SIG-M5 (cell line): ENCODE measurements at places on chromosomes 7 and 10.

DNA sequence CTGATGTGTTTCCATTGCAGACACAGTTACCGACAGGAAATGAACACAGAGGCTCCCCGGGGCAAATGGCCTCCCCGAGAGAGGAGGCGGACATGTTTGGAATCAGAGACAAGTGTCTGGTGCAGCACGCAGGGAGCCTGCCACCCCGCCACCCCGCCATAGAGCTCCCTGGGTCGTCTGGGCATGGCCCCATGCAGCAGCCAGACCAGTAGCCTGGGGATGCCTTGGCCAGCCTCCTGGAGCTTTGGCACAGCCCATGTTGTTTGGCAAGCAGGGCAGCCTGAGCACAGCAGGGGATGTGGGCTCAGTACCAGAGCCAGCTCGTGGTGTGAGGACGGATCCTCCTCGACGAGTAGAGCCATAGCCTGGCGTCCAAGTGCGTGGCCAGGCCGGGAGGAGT lies 80.8 kb downstream of the NKX6-2 start:
- no peak for DNase-seq

GRCh38 chr7:27420702-27421101 lies 178.1 kb downstream of the EVX1 start:
- no peak for DNase-seq

GRCh38 chr7:155441856-155442255 lies 16.1 kb upstream of the EN2 start:
- no peak for DNase-seq

DNA sequence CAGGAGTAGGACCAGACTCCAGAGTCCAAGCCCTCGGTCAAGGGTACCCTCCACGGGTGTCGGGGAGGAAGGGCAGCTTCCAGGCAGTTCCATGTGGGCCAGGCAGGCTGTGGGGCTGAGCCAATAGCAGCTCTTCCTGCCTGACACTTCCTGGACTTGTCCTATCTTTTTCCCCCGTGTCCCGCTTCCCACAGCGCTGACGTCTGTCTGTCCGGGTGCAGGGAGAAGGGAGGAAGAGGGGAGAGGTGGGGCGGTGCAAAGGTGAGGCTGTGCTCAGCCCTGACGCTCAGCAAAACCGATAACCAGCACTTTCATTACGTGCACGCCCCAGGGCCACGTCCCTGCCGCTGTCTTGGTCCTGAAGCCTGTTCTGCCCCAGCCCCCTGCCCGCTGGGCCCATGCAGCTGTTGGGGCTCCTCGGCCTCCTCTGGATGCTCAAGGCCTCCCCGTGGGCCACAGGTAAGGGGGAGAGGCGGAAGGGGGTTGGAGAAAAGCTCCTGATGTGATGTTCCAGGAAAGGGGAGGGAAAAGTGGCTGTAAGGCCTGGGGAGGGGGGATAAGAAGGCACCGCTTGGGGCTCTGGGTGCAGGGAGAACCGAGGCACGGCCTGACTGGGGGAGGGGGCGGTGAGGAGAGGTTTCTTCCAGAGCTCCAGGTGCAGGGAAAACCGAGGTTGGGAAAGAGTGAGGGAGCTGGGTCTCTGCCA lies at the start of gene MUC3A:
Gene MUC3A, plus strand, starts transcription at position 308 of the 706 bp plus-strand sequence. Its CDS starts 91 bp downstream, at position 399.
- DNase-seq: no peak

DNA sequence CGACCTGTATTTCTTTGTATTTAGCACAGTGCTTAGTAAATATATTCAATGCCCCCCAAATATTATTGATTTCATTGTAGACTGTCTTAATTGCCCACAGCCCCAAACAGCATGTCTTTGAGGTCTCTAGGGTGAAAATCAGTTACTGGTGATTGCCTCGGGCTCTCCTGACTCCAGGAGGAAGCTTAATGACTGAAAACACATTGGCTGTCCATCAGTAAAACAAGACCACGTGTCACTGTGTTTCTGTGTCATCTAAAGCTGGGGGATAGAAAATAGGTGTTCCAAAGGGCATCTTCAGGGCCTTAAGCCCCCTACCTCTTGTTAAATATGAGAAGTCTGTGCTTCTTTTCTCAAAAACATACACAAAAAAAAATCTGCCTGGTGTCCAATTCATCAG lies 67.9 kb downstream of the CACNA2D1 start:
- DNase-seq: no peak

DNA sequence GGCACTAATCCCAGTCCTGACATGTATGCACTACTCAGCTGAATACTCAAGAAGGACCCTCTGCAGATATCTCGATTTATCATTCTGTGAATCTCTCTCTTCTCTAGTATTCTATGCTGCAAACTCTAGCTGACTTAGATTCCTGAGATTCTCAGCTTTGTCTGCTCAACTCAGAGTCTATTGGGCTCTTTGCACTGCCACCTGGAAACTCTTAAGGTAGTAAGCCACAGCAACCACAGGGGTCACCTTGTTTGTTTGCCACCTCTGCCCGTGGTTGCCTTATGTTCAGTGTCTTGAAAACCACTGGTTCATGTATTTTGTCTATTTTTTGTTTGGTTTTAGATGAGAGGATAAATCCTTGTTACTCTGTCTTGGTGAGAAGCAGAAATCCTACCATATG lies 72.9 kb downstream of the SP8 start:
- DNase-seq: no peak

GRCh38 chr10:68218786-68219185 lies 13.1 kb downstream of the ATOH7 start:
- DNase-seq: no peak

GRCh38 chr7:55206235-55207029 lies 158.7 kb upstream of the LANCL2 start:
- no peak for DNase-seq

- no peak for DNase-seq
Measured at GRCh38 chr10:34729619-34730018, 85.5 kb downstream of the PARD3 start.

DNA sequence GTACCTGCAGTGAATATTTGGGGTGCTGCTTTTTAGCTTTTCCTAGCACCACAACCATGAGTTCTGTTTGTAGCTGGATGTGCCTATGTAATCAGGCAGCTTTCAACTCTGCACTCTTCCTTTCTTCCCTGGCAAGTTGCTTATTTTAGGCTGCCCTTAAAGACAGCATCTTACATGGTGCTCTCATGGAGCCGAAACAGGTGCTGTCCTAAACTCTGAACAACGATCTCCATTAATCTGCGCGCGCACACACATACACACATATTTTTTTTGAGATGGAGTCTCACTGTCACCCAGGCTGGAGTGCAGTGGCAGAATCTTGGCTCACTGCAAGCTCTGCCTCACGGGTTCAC lies 9.1 kb downstream of the RPS24 start:
- no peak for DNase-seq

GRCh38 chr10:96752375-96752774 lies 32.1 kb upstream of the PIK3AP1 start:
- no peak for DNase-seq

DNA sequence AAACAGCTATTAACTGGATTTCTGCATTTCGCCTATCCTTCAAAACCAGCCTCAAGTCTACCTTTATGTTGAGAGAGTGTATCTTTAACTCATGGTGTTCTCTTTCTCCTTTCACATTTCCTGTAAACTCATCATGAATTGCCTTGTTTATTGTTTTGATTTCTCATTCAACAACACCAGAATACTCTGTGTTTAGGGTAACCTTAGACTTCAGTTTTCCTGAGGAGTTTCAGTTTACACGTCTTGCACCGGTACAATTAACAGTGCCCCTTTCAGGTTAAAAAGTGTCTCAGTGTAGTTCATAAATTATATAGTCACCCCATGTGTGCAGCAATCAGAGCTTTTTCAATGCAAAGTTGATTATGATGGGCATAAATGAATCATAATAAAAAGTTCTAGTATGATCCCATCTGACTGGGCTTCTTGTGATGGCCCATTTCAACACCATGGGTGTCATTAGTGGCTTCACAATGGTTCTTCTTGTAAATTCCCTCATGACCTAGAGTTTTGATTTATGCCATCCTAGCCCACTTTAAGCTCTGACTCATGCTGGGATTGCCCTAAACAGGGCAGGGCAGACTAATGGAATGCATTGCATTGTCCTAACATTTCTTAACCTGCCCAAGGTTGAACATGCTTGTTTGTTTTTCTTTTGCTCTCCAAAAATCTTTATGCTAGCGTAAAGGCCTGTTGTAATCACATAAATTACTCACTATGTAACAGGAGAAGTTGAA lies 22.0 kb downstream of the ITGB8 start:
- no peak for DNase-seq

GRCh38 chr7:75758491-75758890 lies 13.5 kb downstream of the CCL26 start:
- no peak for DNase-seq

- DNase-seq: no peak
Measured at GRCh38 chr7:130951976-130952876, 218.2 kb upstream of the KLF14 start.

- DNase-seq: no peak
Measured at GRCh38 chr10:104022026-104022425, 55.1 kb downstream of the SLK start.
